ENCODE measurements at places on chromosomes 6 and 20.

DNA sequence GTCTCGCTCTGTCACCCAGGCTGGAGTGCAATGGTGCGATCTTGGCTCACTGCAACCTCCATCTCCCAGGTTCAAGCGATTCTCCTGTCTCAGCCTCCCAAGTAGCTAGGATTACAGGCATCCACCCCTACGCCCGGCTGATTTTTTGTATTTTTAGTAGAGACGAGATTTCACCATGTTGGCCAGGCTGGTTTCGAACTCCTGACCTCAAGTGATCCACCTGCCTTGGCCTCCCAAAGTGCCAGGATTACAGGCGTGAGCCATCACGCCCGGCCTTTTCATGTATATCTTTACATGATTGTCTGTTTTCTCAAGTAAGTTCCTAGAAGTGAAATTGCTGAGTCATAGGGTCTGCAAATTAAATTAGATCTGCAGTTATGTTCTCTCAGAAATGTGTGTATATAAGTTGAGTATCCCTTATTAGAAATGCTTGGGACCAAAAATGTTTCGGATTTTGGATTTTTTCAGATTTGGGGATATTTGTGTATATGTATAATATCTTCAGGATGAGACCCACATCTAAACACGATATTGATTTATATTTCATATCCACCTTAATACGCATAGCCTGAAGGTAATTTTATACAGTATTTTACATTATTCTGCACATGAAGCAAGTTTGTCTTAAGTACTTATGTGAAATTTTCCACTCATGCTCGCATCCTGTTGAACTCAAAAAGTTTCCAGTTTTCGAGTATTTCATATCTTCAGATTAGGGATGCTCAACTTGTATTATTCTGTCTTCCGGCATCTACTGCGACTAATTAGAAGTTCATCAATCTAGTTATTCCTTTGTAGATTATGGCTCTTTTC, 40.4 kb downstream of the TAB2 start:
- DNase-seq = no peak

- DNase-seq = no peak
These were observed 131.8 kb upstream of the MLN start for GRCh38 chr6:33935439-33936080.

DNA sequence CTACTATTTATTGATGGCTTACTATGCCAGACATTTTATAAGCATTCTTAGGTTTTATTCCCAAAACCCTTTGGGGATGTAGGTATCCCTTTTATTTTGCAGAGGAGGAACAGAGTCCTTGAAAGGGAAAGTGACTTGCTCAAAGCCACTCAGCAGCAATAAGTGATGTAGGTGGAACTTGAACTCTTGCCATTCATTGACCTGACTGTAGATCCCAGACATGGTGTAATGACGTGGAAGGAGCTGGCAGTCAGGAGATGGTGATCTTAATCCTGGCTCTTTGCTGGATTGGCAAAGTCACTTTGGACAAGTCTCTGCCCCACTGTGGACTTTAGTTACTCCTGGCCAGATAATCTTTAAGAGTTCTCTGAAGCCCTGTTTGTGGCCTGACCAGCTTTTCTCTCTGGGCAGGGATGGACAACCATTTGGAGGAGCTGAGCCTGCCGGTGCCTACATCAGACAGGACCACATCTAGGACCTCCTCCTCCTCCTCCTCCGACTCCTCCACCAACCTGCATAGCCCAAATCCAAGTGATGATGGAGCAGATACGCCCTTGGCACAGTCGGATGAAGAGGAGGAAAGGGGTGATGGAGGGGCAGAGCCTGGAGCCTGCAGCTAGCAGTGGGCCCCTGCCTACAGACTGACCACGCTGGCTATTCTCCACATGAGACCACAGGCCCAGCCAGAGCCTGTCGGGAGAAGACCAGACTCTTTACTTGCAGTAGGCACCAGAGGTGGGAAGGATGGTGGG, 1.6 kb downstream of the DBNDD2 start:
- DNase-seq = no peak

DNA sequence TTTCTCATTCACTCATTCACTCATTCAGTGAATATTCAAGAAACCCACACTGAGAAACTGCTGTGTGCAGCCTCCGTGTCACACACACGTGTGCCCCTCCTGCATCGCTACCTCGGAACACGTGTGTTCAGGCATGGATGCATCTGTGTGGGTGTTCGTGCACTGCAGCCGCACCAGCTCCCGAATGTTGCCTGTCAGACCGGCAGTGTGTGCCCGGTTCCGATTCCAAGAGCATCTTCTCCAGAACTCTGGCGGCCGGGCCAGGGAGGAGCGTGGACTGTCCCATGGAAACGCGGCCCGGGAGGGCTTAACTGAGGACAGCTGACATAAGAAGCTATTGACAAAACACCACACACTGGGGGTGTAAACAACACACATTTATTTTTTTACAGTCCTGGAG, 216.0 kb downstream of the DLL1 start:
- DNase-seq = no peak

- DNase-seq = peak; percentile 33
These were observed 181.2 kb downstream of the DTNBP1 start for GRCh38 chr6:15481390-15482291.

GRCh38 chr6:140758169-140758877, 1374.4 kb upstream of the GJE1 start:
- DNase-seq = no peak

- no peak for DNase-seq
These were observed 5.4 kb downstream of the LY86 start for GRCh38 chr6:6593867-6594468.

DNA sequence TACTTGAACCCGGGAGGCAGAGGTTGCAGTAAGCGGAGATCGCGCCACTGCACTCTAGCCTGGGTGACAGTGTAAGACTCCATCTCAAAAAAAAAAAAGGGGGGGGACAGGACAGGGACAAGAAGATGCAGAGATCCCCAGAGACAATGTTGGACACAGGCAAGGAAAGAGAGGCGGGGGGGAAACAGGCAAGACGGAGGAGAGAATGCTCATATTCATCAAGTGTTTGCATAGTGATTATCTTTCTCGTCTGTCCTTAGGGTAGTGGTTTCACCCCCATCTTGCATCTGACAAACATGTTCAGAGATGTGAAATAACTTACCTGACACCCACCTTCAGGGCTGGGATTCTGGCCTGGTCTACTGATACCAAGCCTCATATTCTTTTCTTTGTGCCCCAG, 29.0 kb downstream of the CHMP4B start:
- no peak for DNase-seq

GRCh38 chr6:43228951-43229802, at the start of gene DNPH1:
Gene DNPH1 (minus strand): TSS chr6:43229481. CDS start chr6:43229456, 25 bp downstream.
- DNase-seq = peak; percentile 65

DNA sequence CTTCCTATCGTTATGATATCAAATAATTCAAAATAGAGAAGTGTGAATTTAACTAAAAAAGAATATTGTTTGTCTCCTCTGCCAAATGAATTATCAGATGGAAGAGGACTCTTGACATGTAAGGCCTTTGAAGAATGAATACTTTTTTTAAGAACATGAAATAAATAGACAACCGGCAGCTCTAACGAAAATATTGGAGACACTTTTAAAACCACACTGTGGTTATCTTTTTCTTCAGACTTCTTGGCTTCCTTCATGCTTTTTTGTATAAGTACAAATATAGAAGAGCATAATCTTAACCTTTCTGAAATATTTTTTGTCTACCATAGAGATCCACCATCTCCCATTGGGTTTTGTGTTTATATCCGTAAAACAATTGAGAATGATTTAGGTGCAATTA, 115.2 kb upstream of the SCGN start:
- no peak for DNase-seq

DNA sequence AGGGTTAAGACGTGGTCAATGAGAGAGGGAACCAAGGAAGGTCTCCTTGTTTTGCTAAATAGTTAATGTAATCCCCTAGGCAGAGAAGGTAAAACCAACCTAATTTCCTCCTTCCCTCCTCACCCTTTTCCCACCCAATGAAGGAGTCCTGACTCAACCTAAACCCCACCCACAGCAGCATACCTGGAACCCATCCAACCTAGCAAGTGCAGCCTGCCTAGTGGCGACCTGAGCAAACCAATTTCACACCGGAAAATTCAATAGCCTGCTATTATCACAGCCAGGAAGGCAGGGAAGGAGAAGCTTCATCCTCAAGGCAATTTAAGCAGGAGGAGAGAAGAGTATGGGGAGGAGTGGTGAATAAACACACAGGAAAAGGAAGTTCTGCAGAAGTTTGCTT, 46.9 kb downstream of the OSTM1 start:
- no peak for DNase-seq
